ENCODE measurements at places on chromosomes 7 and 10.

GRCh38 chr10:61047081-61047480 is 103.1 kb upstream of the RHOBTB1 start:
- DNase-seq: no peak

DNA sequence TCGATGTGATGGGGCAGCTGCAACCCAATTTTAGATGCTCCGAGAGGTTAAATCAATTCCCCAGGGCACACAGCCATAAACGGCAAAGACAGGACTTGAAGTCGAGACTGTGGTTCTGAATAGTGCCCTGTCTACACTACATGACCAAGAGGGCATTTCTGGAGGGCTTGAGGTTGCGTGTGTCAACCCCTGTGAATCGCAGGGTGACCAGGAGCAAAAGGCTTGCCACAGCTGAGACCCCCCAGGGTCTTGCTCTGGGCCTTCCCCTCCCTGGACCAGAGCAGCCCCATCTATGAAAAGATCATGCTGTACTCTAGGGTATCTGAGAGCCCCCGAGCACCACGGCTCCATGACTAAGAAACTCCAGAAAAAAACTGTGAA is 26.8 kb upstream of the RASGEF1A start:
- DNase-seq: no peak

DNA sequence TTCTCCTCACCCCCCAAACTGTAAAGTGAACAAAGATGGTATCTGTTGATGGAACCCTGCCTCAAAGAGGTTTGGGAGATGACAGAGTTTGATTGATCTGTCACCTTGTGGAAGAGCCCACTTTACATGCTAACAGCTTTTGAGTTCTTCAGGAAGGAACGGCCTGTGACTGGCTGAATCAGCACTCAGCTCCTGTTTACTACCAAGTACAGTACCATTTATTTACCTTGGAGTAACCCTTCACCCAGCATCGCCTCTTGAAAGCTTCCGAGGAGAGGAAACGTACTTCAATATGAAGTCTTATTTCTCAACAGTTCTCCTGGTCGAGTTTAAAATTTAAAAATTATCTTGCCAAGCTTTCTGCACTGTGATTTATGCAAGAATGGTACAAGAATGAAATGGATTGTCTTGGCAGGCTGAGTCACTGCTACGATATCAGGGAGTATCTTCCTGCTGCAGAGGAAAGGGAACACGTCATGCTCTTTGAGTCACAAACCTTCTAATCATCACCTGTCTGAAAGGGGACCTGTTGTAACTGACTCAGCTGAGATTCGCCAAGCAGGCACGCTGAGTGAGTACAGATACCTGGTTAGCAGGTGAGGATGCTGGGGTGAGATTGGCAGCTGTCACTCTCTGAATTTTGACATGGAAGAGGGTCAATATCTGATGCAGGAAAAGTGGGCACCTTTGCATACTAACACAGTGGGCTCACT is 30.1 kb downstream of the KLF6 start:
- no peak for DNase-seq

DNA sequence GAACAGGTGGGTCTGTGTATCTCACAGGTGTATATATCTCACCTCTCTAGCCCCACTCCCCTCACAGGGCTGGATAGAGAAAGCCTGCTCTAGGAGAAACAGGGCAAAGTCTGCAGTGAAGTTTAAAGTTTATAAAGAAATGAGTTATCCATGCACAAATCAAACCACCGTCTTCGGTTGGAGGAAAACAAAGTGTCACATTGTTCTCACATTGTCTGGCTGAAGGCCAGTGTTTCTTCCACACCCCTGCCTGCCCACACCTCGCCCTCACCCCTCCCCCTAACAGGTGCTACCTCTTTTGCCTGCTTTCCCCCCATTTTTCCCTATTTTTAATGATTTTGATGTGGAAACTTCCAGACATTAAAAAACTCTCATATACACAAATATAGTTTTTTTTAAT is 25.8 kb downstream of the AQP1 start:
- DNase-seq: no peak

GRCh38 chr7:28114056-28114455 is 66.5 kb downstream of the JAZF1 start:
- DNase-seq: no peak

DNA sequence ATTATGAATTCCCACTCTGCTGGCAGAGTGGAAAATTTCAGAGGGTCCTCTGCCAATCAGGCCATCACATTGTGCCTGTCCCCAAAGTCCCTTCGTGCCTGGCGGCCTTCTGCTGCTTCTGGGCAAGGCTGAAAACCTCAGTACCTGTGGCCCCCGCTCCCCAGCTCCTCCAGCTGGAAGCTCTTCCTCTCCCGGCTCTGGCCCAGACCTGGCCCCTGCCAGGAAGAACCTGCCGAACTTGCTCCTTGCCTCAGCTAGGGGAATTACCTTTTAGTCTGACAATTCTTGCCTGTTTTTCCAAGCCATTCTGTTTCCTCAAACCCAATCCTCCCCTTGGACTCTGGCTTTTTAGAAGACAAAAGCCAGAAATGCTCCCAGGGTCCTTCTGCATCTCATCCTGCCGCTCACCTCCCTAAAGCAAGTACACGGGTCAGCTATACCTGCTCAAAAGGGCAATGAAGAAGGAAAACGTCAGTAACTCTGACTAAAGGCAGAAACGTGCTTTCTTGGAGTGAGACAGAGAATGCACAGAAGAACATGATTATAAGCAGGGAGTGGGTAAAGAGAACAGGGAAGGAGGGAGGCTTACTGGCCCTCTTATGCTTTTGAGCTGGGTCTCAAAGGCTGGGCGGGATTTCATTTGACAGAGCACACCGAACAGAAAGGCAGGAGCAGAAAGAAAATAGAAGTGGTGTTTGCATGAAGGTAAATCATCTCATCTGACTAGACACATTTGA is 28.1 kb upstream of the TRIL start:
- no peak for DNase-seq
